ENCODE measurements at places on chromosomes 4 and X.

DNA sequence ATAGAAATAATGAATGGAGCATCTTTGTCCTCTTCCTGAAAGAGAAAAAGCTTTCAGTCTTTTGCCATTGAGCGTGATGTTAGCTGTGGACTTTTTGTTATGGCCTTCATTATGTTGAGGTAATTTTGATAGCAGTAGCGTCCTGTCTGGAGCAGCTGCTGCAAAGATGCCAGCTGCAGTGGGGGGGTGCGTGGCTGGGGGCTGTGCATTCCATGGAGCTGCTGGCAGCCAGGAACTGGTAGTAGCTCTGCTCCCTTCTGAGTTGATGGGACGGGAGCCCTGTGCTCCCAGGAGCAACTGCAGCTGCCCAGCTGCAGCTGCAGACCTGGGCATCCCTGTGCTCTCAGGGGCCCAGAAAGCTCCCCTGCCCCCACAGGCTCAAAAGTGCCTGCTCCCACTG lies 50.4 kb downstream of the CCDC160 start:
- no peak for DNase-seq

GRCh38 chr4:128560754-128561495 lies 248.6 kb upstream of the JADE1 start:
- DNase-seq = no peak

DNA sequence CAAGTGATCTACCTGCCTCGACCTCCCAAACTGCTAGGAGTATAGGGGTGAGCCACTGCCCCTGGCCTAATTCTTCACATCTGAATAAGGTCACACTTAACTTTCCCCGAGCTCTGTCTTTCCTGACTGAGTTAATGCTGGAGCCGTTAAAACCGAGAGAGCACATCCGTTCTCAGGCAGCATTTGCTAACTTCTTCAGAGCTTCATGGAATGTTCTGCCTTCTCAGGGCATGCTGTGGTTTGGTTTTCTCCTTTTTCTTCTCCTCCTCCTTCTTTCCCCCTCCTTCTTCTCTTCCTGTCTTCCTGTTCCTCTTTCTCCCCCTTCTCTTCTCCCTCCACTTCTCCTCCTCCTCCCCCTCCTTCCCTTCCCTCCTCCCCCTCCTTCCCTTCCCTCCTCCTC lies 119.9 kb downstream of the ASMT start:
- DNase-seq = no peak

- DNase-seq = no peak
Measured at GRCh38 chr4:46445710-46446314, 55.9 kb upstream of the GABRA2 start.

GRCh38 chr4:78749972-78750727 lies 26.0 kb upstream of the BMP2K start:
- no peak for DNase-seq

GRCh38 chr4:154464654-154465053 lies 26.9 kb downstream of the DCHS2 start:
- DNase-seq = no peak

GRCh38 chr4:145047151-145047550 lies 50.8 kb downstream of the ANAPC10 start:
- DNase-seq = no peak

GRCh38 chrX:85288992-85289723 lies 45.4 kb downstream of the ZNF711 start:
- DNase-seq = no peak

DNA sequence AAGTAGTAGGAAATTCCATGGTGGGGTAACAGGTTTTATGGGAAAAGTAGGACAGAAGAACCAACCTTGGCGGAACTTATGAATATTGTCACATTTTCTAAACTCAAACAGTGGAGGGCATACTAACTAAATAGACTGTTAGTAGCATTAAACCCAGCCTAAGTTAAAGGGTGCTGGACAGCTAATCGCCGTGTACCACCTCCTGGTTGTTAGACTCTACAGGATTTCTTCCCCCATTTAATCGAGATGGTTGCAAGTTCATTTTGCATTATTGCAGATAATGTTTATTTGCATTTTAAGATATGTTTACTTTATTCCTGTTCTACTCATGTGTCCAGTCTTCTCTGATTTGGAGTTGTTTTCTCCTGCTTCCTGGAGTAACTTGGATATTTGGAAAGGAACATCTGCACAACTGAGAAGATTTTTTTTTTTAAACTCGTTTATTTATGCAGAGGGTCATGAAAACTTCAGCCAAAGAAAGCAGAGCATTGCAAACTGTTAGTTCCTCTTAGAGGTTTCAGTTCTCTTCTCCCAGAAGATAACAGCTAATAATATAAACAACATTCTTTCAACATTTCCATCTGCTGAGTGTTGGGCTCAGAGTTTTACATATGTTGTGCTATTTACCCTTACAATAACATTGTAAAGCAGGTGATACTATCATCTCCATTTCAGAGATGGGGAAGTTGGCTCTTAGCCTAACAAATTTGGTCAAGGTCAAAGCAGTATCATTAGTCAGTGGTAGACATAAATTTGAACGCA lies 51.5 kb upstream of the TBC1D9 start:
- no peak for DNase-seq

GRCh38 chrX:150227873-150228410 lies 135.2 kb upstream of the MAMLD1 start:
- DNase-seq = no peak

GRCh38 chr4:2042204-2042946 lies 16.8 kb upstream of the NAT8L start:
- peak; percentile 25 for DNase-seq

DNA sequence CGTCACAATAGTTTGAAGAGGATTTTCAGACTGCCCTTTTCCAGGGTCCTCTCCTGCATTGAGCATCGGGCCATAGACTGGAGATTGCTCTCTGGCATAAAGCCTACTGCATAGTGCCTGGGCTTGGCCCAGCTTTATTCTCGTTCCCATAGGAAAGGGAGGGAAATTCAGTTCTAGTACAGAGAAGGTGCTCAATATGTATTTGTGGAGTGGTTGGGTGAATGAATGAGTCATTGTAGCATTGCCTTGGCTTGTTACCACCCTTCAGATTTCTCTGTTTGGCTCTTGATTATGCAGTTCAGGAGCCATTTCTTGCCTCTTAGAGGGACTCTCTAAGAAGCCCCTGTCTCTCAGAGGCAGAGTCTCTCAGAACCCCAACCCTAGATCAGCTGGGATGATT lies 2.6 kb downstream of the TMEM35A start:
- DNase-seq = no peak

DNA sequence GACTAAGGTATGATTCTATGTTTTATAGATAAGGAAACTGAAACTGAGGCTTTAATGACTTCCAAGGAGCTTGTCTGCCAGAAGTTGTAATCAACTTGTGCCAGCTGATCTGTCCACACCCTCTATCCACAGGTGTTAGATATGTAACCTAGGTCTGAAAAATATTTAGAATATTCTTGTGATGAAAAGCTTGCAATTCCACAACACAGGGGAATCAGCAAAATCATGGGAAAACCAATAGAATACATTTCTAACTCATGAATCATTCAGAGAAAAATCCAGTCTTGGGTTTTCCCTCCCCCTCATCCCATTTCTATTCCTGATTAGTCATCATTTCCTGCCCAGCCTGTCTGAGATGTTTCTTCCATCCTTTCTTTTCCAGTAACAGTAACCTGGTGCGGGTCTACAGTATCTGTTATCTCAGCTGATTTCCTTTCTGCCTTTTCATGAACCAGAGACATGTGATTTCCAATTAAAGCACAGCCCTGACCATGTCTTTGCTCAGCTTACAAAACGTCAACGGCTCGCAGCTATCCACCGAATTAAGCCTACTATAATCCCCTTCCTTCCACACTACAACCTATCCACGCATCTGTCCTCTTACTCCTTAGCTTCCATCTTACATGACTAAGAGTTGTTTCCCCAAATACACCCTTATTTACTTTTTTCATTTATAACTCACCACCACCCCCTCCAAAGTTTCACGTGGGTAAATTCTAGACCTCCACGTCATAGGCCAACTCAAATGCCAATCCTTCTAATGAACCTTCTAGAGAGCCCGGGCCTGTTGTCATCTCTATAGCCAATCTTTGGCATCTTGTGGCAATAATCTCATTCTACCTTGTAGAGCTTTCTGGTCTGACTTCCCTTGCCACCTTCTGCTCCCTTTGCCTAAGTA lies 961 bp upstream of the NOCT start:
- DNase-seq = no peak

DNA sequence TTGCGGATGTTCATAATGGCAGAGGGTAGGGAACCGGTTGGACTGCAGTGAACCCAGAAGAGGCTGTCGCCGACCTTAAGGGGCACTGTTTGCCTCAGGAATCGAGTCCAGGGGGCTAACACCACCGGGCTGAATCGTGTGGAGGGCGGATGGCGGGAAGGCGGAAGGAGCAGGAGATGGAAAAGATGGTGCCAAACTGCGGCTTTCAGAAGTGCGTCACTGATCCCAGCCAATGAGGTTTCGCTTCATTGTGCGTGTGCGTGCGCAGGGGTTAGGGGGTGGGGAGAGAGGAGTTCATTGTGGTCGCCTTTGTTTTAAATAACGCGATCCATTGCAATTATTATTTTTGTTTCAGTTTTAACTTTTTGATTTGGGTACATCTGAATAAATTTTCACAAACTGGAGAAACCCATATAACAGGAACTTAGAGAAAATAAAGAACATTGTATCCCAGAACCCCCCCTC lies at the start of gene NAA11:
Gene NAA11, minus strand, starts transcription at position 198 of the 465 bp plus-strand sequence. Its CDS starts 184 bp downstream, at position 14.
- DNase-seq = no peak

DNA sequence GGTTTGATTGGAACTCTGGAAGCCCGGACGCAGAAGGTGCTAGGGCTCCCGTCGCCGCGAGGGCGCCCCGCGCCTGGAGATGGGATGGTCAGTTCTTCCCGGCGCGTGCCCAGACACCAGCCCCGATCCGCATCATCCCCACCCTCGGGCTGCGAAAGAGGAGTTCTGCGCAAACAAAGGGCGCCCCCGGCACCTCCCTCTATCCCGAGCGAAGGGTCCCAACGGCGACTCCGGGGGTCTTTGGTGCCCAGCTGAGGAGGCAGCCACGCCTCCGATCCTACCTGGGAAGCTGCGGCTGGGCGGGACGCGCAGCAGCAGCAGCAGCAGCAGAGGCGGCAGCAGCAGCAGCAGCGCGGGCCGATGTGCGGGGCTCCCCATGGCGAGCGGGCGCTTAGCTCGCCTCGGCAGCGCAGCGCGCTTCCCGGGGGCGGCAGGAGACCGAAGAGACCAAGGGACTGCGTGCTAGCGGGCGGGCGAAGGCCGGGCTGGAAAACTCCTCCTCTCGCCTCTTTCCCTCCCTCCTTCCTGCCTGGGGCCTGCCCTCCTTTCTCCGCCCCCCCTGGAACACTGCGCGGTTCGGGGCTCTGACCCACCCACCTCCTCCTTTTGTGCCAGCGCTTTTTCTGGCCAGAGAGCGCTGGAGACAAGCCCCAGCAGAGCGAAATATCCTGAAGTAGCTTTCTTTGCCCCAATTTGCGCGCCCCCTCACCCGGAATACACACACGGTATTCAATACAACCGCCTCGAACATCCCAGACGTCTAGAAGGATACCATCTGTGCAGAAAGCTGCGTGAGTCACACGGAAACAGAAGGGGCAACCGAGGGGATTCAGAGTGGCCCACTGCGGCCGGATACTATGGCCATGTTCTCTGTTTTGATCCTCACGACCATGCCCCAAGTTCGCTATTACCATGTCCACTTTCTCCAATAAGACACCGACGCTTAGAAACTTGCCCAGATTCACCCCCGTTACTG lies at the start of gene SRPX:
Gene SRPX, minus strand, starts transcription at position 457 of the 976 bp plus-strand sequence. Its CDS starts 79 bp downstream, at position 378.
- DNase-seq = no peak

GRCh38 chr4:73976217-73976616 lies 5.6 kb downstream of the PF4 start:
- no peak for DNase-seq

GRCh38 chr4:75229806-75230570 lies 284.2 kb downstream of the RCHY1 start:
- DNase-seq = no peak

- no peak for DNase-seq
Measured at GRCh38 chrX:150018931-150019361, 80.7 kb upstream of the EOLA2 start.

DNA sequence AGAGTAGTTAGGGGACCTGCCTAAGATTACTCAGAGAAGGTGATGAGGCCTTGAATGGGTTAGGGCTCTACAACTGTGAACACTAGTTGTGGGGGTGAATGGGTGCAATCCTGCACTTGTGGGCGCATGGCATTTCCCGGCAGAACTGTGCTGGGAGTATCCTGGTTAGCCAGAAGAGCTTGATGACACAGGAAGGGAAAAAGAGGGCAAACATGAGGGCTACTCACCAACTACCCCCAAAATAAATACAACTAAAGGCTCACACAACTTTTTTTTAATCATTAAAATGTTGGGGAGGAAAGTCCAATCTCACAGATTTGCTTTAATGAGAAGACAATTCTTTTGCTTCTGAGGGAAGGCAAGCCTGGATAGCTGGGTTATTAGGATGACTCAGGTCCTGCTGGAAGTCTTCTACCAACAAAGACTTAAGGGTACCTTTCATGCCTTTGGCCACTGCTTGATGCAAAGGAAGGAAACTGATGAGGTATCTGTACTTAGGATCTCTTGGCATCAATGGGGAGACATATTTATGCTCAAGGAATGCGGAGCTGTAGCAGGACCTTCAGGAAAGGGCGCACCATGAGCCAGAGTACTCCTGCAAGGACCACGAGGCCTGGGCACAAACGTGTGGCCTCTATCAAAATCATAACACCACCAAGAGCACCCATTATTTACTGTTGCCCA lies 2.6 kb downstream of the PHKA2 start:
- DNase-seq = no peak

DNA sequence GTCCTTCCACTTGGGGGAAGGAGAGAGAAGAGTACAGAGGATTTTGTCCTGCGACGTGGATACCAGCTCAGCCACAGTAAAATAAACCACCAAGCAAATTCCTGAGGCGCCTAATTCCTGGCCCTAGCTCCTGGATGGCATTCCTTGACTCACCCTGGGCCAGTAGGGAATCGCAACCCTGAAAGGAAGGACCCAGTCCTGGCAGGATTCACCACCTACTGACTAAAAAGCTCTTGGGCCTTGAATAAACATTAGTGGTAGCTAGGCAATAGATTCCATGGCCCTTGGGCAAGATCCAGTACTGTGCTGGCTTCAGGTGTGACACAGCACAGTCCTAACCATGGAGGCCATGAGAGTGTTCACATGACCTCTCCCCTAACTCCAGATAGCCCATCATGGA lies 45.6 kb downstream of the GABRA3 start:
- DNase-seq = no peak

- no peak for DNase-seq
Measured at GRCh38 chr4:8595237-8596087, 2.9 kb downstream of the CPZ start.

- DNase-seq = no peak
Measured at GRCh38 chr4:39472396-39472795, 13.5 kb downstream of the LIAS start.

- DNase-seq = no peak
Measured at GRCh38 chrX:106951230-106951629, 31.0 kb downstream of the CLDN2 start.

DNA sequence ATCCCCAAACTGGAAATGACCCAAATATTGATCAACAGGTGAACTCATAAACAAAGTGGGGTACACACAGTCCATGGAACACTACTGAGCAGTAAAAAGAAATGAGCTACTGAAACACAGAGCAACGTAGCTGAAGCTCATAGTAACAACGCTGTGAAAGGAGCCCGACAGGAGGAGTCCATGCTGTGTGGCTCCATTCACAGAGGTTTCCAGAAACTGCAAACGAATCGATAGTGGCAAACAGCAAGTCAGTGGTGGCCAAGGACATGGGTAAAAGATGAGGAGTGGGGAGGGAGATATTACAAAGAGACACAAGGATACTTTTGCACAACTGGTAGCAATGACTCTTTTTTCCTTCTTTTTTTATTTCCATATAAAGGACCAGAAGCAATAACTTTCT lies 90.4 kb downstream of the HAUS3 start:
- DNase-seq = no peak
